ENCODE measurements at places on chromosomes 2 and 18.

- DNase-seq: no peak
Observed at GRCh38 chr2:55518841-55519165, 715 bp upstream of the CFAP36 start.

DNA sequence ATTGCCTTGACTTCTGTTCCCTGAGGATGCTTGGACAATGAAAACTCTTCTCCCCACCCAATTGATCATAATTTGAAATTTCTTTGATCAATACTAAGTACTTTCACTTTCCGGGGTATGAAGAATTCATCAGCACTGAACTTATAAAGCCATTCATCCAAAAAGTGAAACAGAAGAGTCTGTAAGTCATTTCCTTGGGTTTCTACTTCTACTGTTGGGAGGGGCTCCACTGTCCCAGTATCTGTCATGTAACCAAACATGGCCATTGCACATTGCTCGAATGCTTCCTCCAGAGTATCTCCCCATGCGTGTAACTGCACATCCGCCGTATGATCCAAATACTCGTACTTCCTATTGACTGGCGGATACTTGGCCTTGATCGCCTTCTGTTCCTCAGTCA is 30.3 kb downstream of the NCL start:
- no peak for DNase-seq

DNA sequence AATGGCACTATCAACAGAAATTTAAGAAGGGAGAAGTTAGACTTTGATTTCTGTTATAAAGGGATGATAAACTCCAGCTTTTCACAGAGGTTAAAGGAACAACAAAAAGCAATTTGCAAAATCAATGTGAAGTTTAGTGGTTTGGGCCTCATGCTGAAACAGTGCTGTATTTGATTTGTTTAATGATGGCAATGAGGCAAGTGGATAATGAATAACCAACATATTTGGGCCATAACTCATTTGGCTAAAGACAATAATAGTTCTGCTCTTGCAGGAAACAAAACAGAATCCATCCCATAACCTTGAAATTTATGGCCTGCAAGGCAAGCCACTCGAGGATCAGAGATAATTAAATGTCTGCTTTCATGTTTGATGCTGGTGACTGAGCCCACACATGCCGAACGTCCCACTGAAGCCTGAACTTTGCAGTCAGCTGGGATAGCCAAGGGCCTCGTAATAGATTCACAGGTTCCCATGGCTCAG is 56.5 kb downstream of the TPGS2 start:
- DNase-seq: no peak

GRCh38 chr2:235126768-235127167 is 175.0 kb downstream of the SH3BP4 start:
- DNase-seq: no peak

GRCh38 chr2:27211241-27211942 is 449 bp upstream of the ATRAID start:
- DNase-seq: no peak

- no peak for DNase-seq
Observed at GRCh38 chr2:225493420-225494099, 94.0 kb downstream of the NYAP2 start.

DNA sequence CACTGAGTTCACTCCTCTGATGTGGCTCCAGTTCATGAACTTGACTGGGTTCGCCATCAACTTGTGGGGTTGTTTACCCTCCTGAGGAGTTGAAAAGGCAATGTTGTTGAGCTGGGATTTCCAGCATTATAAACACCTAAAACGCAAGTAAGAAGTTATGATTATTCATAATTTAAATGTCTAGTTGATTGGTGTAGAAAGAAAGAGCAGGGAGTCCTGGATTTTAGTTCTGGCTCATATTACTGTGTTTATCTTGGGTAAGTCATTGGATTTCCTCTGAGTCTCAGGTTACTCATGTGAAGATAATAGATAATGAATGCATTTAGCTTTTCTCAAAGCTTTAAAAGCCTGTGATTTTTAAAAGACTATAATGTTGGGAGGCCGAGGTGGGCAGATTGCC is 438.0 kb upstream of the CDH20 start:
- DNase-seq: no peak

GRCh38 chr2:189222468-189223105 is 43.0 kb upstream of the COL5A2 start:
- no peak for DNase-seq

DNA sequence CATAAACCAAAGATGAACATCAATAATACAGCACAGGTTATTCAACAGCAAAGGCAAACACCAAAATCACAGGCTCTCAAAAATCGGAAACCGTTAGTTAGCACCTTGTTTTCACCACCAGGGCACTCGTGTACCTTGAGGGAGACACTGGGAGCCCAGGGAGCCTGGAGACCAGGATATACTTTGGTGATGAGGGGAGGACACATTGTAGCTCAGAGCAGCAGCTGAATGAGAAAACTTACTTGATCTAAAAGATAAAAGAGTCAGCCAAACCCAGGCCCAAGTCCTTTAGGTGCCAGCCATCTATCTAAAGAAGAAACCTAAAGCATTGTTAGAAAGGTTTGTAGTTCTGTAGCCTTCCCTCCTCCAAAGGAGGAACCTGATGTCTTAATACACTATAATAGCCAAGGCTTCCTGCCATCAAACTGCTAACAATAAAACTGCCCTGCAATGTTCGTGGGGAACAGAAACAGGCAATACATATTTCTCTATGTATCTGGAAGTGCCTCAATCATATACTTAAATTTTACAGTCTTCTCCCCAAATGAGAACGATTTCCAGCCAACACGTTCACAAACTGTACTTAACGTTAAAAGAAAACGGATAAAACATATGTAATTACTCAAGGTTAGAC is 19.3 kb downstream of the BCL11A start:
- no peak for DNase-seq

GRCh38 chr2:138956116-138956515 is 175.9 kb upstream of the NXPH2 start:
- DNase-seq: no peak

DNA sequence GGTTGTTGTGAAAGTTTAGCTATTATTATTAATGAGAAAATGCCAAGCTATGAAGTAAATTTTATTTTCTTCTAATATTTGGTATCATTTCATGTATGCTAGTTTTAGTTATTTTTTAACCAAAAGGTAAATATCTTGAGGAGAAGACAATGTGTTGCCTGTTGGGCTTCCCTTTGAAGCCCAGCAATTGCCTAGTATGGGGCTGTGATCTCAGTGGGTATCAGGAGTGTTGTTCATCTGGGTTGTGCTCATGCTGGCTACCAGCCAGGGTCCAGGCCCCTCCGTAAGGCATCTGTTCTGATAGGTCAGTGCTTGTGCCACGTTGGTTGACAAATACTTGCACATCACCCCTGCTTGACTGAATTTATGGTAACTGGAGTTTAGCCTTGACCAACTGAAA is 38.0 kb upstream of the DARS1 start:
- no peak for DNase-seq

- no peak for DNase-seq
Observed at GRCh38 chr18:23502516-23503037, 734 bp upstream of the RMC1 start.

DNA sequence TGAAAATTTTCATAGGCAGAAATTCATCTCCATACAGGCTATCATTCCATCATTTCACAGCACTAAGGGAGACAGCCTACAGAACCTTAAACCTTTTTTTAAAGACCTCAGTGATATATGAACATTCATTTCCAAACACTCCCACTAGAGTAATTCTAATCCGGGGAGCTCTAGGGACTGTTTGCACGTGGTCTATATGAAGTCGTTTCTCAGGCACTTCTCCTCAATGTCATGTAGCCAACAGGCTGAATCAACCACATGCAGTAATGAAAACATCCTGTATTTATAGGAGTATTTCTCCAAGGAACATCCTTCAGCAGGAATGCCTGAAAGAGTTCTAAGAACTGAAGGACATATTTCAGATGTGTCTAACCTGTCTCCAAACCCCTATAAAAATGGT is 97.3 kb upstream of the CREB1 start:
- DNase-seq: no peak

DNA sequence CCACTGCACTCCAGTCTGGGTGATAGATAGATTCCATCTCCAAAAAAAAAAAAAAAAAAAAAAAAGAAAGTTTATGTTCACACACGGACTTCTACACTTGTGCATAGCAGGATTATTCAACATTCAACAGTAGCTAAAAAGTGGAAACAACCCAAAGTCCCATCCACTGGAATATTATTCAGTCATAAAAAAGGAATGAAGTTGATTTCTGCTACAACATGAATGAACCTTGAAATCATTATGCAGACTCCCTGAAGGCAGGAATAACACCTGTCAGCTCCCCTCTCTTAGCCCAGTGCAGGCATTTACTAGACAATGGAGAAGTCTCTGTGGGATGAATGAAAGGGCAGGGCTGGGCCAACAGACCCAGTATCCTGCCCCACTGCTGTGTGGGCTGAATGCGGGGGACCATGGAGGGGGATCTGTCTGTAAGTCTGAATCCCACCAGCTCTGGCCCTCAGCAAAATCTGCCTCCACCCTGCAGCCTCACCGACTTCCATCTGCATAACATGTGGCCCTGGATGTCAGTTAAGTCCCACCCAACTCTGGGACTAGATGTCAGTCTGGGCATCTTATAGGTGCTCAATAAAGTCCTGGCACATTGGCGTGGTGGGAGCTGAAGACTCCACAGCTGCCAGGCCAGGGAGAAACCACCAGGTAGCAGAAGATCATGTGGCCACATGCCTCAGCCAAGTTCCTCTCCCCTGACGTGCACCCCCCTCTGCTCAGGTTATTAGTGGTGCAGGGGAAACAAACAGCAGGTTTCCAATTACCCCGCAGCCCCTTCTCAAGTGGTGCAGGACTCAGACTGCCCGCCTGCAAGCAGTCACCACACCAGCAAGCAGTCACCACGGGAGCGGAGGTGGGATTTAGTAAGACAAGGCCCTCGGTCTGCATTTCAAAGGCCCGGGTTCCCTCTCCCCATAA is 8.9 kb downstream of the ZFP36L2 start:
- DNase-seq: no peak

GRCh38 chr2:3434654-3435053 is 55.2 kb downstream of the TRAPPC12 start:
- DNase-seq: no peak

DNA sequence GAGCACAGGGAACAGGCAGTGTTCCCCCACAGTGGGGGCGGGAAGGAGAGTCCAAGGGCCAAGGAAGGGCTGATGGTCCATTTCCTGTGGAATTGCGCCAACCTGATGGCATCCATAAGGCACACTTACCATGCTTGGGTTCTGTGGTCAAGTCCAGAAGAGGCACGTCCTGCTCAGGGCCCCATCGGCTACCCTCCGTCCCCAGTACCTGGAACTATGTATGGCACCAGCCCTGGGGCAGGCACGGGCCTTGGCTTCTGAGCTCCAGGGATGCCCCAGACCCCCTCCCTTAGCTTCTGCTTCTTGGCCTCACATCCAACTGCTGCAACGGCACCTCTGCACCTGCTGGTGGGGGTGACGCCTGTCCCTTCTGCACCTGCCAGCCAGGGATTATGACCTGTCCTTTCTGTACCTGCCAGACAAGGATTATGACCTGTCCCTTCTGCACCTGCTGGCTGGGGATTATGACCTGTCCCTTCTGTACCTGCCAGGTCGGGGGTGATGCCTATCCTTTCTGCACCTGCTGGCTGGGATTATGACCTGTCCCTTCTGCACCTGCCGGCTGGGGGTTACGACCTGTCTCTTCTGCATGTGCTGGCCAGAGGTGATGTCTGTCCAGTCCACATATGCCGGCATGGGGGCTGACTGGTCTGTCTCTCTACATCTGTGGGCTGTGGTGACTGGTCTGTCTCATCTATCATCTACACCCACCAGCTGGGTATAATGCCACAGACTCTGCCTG is 45.4 kb upstream of the SNTG2 start:
- no peak for DNase-seq

- no peak for DNase-seq
Observed at GRCh38 chr2:238994876-238995275, 147.0 kb downstream of the TWIST2 start.

DNA sequence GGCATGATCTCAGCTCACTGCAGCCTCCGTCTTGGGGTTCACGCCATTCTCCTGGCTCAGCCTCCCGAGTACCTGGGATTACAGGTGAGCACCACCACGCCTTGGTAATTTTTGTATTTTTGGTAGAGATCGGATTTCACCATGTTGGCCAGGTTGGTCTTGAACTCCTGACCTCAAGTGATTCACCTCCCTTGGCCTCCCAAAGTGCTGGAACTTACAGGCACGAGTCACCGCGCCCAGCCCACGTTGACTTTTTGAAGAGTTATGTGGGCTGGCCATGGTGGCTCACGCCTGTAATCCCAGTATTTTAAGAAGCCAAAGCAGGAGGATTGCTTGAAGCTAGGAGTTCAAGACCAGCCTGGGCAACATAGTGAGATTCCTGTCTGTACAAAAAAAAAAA is 20.8 kb downstream of the CCL20 start:
- DNase-seq: no peak

- no peak for DNase-seq
Observed at GRCh38 chr2:239279508-239280295, 121.1 kb downstream of the HDAC4 start.

DNA sequence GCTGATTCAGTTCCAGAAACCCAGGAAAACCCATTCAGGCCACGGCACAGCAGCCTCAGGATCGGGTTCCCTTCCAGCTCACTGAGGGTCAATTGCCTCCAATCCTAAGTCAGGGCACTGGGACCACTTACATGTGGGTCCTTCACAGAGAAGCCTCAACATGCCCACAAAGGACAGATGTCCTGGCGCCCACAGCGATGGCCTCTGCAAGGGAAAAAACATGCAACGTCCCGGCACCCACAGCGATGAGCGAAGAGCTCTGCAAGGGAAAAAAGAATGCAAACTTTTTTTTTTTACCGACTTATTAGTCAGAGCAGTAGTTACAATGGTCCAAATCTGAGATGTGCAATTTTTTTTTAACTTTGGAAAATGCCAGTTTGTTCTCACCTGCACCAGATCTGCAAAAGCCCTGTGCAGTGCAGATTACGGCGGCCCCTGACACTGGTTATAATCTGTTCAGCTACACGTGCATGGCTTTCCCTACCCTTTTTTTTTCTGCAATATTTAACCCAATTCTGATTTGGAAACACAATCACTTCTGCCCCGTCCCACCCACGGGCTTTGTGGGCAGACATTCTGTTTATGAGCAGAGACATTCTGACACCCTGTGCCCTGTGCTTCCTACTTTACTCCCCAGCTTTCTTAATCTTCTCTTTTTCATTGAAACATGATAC is 159.3 kb upstream of the SALL3 start:
- no peak for DNase-seq

DNA sequence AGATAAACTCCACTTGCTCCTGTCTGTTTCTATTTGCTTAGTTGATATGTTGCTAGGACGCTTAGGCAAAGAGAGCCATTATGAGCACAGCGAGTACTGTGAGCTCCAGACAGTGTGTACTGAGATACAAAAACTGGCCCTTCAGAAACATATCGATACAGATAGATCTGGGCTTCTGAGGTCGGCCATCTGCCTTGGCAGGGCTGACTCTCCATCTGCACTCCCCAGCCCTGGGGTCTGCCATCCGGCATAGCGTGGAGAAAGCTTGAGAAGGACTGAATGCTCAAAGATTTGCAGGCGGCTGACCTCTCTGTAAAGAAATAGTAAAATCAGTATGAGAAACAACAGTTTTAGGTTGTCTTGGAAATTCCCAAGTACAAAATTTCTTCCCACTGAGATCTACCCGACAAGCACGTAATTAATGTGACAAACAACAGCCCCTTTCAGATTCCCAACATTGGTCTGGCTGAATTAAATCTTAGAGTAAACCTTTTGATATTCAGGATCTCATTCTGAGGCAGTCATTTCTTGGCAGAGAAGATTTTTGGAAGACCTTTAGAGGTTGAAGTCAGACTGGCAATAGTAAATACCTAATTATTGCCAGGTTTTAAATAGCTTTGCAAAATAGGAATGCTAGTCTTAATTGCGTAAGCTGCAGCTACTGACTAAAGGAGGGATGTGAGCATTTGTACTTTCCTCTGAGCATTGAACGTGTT is 127.4 kb downstream of the CHST9 start:
- no peak for DNase-seq

All from stimulated activated CD4-positive, alpha-beta T cell treated with anti-CD3 and anti-CD28 coated beads, TNF-alpha, amount 100 ng/mL, for 1 hour (primary cell).